Mesothelial cell of epicardium (in vitro differentiated cells): ENCODE measurements at places on chromosomes 5 and 9.

GRCh38 chr5:163915481-163915961 lies 410.1 kb downstream of the MAT2B start:
- no peak for DNase-seq

DNA sequence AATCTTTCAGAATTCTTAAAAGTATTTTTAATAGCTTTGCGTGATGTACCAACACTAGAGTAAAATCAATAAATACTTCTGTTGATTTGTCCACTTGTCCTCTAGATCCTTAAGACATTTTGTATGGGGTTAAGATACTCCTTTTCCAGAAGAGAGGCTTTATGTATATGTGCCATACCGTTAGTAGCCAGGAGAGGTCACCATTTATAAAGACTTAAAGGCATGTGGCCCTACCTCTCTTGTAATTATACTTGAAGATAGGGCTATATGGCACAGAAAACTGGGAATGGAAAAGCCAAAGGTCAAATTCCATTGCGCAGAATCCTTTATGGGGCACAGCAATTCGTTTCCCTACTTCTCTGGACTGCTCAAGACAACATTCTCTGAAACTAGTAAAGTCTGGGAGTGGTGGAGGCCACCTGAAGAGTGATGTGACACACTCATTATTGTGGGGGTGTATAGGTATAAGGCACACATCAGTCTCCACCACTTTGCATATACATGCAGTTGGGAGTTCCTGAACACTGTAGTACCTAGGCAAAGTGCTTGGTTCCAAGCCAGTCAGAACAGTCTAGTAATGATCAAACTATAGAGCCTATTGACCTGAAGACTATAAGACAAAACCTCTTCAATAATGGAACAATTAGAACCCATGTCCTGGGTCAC lies 140.1 kb upstream of the FBXL17 start:
- DNase-seq, result no peak

DNA sequence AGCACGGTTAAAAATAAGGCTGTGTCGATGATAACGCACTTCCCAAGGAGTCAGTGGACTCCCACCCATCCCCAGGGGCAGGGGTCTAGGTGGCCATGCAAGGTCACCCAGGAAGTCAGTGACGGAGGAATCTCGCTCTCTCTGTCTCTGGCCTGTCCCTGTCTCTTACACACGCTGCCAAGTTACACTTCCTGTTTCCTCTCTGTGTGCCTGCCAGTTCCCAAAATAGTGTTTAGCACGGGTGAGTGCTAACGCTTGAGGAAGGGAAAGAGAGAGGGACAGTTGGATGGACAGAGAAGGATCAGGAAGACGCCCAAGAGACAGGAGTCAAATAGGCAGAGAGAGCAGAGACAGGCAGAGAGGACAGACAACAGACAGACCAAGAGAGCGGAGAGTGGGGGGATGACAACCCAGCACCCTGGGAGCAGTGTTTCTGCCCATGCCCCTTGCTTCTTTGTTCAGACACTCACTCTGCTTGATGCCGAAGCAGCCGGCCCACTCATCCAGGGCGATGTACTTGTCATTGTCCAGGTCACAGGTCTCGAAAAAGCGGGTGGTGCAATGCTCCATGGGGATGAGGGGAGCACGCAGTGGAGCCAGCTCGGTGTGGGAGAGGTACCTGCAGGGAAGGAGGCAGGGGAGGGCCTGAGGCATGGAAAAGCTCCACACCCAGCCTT lies 23.0 kb downstream of the SPARC start:
- no peak for DNase-seq

GRCh38 chr5:132501961-132502931 lies 11.7 kb upstream of the IRF1 start:
- DNase-seq, result no peak

- no peak for DNase-seq
Observed at GRCh38 chr9:17699615-17700330, 120.9 kb downstream of the SH3GL2 start.

DNA sequence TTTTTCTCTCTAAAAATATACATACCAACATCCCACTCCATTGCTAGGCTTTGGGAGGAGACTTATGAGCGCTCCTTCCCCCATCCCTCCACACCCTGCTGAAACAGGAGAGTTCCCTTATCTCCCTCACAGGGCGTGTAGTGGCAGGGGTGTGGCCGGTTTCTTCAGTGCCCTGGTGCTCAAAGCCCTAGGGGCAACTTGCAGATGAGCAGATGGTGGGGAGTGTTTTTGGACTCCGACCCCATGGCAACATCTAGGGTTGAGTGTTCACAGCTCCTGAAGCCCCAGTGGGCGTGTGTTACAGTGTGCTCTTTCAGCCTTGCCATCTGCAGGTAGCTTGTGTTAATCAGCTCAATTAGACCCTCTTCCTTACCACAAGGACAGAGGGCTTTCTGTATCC lies 409.5 kb downstream of the MAT2B start:
- no peak for DNase-seq

DNA sequence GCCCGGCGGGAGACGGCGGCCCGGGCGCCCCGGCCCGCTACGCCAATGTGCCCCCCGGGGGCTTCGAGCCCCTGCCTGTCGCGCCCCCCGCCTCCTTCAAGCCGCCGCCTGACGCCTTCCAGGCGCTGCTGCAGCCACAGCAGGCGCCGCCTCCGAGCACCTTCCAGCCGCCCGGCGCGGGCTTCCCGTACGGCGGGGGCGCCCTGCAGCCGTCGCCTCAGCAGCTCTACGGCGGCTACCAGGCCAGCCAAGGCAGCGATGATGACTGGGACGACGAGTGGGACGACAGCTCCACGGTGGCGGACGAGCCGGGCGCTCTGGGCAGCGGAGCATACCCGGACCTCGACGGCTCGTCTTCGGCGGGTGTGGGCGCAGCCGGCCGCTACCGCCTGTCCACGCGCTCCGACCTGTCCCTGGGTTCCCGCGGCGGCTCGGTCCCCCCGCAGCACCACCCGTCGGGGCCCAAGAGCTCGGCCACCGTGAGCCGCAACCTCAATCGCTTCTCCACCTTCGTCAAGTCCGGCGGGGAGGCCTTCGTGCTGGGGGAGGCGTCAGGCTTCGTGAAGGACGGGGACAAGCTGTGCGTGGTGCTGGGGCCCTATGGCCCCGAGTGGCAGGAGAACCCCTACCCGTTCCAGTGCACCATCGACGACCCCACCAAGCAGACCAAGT lies 723 bp downstream of the SNX18 start:
- DNase-seq, result peak; percentile 69

- DNase-seq, result no peak
Observed at GRCh38 chr9:93818827-93819472, 136.2 kb downstream of the BARX1 start.

GRCh38 chr9:92661127-92661526 lies 8.8 kb downstream of the IPPK start:
- DNase-seq, result no peak

GRCh38 chr5:95283761-95284571 lies 928 bp downstream of the MCTP1 start:
- DNase-seq, result peak; percentile 43

- no peak for DNase-seq
Observed at GRCh38 chr5:56409331-56410190, 176.4 kb upstream of the ANKRD55 start.

- no peak for DNase-seq
Observed at GRCh38 chr5:176784218-176785165, 25.9 kb upstream of the UNC5A start.

DNA sequence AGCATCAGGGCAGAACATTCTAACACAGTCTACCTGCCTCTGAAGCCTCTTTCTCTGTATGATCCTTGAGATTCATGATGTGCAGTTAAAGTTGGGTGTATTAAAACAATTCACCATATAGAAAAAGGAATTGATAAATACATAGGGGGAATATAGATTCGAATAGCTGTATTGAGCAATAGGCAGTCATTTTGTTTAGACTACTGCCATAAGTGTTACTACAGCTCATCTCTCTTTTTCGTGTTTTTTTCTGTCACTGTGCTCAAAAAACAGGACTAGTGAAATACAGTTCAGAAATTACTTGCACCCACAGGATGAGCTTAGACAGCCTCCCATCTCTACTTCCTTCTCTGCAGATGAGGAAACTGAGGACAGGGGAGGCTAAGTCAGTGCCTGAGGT lies 144.6 kb upstream of the FBN2 start:
- no peak for DNase-seq

DNA sequence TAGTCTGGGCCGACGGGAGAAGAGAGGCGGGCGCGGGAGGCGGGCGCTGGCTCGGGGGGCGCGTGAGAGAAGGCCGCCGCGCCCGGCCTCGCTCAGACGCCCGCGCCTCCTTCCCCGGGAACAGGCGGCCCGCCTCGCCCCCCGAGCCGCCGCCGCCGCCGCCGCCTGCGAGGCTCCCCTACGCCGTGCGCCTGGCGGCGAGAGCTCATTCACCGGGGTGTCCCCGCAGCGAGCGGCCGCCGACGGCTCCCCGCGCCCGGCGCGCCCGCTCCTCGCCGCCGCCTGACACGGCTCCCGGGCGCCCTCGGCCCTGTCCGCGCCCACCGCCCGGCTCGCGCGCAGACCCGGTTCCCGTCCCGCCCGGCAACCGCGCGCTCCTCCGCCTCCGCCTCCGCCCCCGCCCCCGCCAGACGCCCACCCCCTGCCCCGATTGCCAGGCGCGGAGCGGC lies at the start of gene GNAQ:
GNAQ (minus strand) TSS at position 368 of the 449 bp plus-strand sequence. CDS start 576 bp downstream, outside the sequence.
- DNase-seq, result no peak

- no peak for DNase-seq
Observed at GRCh38 chr9:127282611-127283010, 18.0 kb downstream of the GARNL3 start.

DNA sequence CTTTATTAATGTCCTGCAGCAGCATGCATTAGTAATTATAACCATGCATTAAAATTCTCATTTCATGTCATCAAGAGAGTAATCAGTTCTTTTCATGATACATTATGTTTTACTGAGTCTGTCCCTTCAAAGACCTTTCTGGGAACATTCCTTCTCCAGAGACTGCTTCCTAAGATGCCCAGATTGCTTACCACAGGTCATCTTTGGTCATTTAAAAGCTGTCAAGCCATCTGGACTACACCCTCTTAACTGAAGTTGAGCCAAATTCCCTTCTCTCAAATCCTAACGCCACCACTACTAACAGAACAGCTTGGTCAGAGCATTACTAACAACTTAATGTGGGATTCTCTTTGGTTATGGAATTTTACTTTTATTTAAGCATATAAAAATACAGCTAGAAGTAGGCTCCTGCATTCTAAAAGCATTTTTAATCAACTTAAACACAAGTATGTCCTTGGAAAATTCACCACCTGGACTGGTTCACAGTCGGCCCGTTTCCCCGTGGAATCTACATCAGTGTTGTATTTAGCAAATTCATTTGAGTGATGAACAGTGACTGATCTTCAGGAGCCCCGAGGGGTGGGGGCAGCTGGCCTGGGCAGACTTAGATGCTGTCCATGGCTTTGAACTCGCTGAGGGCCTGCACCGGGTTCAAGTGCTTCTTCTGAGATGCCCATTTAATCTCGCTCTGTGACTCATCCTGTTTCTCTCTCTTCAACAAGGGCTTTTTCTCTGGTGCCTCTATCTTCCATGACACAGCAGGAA lies 92.8 kb upstream of the CCDC112 start:
- no peak for DNase-seq

DNA sequence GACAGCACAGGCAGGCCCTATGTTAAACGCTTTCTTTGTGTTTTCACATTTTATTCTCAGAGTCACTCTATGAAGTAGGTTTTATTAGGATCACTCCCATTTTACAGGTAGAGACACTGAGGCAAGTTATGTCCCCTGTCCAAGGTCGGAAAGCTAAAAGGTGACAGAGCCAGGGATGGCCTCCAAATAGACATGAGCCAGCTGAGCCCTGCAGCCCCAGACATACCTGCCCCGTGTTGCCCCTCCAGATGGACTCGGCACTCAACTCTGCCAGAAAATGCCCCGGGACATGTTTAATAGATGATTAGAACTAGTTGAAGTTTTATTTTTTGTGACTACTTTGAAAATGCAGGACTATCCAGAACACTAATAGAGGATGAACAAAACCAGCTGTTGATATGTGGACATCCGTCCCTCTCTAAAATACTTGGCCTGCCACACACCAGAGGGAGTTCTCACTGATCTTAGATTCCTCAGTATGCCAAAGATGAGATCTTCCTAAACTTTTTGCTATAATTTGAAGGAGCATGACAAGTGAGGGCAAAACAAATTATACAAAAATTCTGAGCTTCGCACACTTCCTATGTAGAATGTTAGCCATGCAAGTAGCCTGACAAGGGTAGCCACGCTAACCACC lies 258.6 kb upstream of the ADAMTS16 start:
- DNase-seq, result no peak
